ENCODE measurements at places on chromosomes 7 and 10. TPM values are rescaled to one million over a fixed set of nuclear protein-coding genes. Genes with fewer than 3 reads are reported as not detected.

Gene PRPS1L1
- total RNA-seq = not detected

Gene LGI1
- not detected for total RNA-seq

Gene FGFBP3
- 0.23 TPM for total RNA-seq

Gene NPSR1
- total RNA-seq = not detected

Gene ARHGAP19
- 4.8 TPM for total RNA-seq

Gene CTTNBP2
- total RNA-seq = 0.12 TPM

Gene SERPINE1
- 1,526 TPM for total RNA-seq

Gene FEZF1
- total RNA-seq = not detected

Gene IQUB
- total RNA-seq = 0.30 TPM

Gene ZNF775
- total RNA-seq = 5.3 TPM

Gene PNLIPRP2
- total RNA-seq = not detected

Gene MSS51
- total RNA-seq = 0.60 TPM

Gene DNAAF5
- 9.8 TPM for total RNA-seq

Gene TSPAN13
- 30.8 TPM for total RNA-seq

Gene BHLHA15
- total RNA-seq = not detected

Gene METTL27
- total RNA-seq = 1.1 TPM
